ENCODE measurements at places on chromosomes 4 and X.

DNA sequence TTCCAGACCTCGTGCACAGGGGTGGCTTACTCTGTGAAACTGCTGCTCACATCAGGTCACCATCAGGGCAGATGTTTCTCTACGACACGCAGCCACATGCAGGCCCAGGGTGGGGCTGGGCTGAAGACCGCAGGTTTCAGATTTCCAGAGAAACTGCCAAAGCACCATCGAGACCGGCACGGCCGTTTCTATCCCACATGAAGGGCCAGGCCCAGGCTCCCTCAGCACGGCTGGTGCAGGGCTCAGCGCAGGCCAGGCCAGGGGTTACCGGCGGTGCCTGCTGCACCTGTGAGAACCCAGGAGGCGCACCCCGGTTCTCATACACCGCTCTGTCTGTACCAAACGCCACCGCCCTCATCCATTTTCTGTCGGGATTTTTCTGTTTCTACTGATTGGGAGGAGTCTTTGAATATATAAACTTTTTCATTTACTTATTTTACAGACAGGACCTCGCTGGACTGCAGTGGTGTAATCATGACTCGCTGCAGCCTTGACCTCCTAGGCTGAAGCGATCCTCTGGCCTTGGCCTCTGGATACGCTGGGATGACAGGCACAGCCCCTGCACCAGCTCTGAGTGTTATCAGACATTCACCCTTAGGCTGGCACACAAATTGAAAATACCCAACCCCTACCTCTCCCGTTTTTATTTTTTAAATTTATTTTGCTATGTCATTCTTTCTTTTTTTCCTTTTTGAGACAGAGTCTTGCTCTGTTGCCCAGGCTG is 17.1 kb downstream of the CTBP1 start:
- DNase-seq = no peak

DNA sequence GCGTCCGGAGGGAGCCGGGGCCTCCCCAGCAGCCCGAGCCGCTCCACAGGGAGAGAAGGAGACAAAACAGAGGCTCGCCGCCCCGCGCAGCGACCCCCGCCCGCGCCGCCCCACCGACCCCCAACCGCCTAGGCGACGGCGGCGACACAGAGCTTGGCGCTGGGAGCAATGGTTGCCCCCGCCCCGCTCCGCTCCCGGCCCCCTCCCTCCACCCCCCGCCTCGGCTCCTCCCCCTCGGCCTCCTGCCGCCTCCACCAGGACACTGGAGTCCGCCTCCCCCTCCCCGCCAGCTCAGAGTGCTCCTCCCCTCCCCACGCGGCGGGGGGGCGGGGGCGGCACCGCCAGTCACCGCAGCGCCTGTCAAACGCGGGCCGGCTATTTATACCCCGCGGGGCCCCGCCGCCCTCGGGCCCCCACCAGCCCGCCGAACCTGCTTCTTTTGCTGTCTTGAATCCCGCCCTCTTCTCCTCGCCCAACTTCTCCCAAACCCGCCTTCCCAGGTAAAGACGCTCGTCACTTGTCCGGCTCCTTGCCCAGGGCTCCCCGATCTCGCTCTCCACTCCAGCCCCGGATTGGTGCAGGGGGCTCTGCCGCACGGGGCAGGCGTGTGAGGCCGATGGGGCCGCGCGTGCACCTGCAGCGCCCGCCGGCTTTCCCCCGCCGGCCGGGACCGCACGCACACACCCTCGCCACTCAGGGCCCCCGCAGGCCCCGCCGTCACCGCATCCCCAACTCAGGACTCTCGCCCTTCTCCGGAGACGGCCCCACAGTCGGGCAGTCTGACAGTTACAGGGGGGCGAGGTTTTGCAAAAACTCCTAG is at the start of gene ELF2:
ELF2 (minus strand) TSS at position 170 of the 820 bp plus-strand sequence. CDS start 39,517 bp downstream, outside the sequence.
- DNase-seq = peak; percentile 54

DNA sequence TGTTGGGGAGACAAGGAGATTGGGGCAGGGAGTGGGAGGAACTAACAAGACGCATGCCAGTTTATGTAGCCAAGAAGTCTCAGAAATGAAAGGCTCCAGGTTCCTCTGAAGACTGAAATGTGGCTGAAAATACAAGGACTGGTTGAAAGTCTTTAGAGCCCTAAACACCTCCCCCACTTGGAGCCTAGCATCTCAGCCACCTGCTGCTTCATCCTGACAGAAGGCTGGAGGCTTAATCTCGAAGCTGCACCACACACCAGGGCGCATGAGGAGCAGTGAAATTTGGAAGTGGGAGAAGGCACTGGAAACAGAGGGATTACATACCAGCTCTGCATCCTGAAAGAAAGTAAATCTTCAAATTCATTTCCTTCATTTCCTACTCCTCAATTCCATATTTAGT is 160.7 kb upstream of the FTHL17 start:
- DNase-seq = no peak

DNA sequence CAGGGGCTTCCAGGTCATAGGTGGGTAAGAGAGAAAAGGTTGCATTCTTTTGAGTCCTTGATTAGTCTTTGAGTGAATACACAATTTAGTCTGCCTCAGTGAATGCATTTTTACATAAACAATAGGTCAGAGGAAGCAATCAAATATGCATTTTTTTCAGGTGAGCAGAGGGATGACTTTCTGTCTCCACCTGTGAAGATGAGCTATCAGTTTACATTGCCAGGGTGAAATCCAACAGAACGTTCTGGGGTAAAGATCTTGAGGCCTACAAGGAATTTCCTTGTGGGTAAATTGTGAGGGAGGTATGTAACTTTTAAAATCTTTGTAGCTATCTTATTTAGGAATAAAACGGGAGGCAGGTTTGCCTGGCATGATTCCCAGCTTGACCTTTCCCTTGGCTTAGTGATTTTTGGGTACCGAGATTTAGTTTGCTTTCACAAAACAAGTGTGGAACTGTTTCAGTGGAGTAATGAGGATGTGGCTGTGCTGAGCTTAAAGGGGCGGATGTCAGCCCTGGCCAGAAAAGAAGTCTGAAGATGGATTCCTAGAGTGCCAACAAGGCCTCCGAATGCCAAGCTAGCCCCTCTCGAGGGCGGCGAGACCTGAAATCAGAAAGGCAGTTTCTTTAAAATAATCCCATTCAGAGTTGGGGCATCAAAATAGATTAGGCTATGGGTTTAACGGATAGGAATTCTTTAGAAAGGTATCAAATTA is 29.5 kb downstream of the TMEM131L start:
- DNase-seq = no peak

DNA sequence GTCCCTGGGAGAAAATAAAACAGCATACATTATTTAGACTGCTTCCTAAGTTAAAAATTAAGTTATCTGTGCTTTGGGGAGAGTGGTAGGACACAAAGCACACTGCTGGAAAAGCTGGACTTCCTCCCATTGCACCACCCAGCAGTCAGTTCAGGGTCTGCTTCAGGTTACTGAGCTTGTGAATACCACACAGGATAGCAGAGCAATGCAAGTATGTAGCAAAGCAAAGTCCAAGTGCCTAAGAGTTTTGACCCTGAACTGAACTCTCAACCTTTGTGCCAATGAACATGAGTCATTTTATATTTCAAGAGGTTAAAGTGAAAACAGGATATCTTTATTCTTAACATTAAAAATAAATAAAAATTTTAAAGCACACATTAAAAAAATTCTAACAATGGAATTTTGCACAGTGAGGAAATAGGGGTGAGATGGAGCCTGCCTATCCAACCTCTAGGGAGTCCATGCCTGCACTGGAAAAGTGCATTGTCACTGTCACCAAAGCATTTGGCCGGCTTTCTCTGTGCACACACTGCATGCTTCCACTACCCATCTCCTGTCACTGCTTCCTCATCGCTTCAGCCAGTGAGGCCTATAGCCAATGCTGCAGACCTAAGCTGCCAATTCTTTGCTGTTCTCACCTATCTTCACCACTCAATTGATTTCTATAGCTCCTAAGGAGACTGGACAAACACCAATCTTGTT is 50.9 kb downstream of the ABCG2 start:
- DNase-seq = no peak

- DNase-seq = peak; percentile 11
Measured at GRCh38 chr4:122152711-122153226, 638 bp downstream of the BLTP1 start.

DNA sequence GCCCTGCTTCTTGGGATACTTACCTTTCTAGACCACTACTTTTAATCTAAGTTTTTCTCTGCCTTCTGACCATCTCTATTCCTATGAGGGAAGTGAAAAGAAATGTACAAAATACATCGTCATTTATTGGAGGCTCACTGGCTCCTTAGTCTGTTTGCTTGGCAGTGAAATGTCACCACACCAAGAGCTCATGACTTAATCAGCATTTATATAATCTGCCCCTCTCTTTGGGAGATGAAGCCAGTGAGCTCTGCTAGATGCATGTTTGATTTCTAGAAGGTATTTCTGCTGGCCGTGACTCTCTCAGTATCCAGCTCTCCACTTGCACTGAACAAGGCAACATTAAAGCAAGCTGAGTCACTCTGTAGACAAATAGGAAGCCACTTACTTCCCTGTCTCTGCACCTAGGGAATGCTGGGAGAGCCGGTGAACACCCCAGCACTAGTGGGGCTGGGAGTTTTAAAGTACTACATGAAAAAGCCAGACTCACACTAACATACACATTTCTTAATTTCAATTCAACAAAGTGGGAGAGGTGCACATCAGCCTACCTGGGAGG is 79.1 kb downstream of the MID1IP1 start:
- DNase-seq = no peak

DNA sequence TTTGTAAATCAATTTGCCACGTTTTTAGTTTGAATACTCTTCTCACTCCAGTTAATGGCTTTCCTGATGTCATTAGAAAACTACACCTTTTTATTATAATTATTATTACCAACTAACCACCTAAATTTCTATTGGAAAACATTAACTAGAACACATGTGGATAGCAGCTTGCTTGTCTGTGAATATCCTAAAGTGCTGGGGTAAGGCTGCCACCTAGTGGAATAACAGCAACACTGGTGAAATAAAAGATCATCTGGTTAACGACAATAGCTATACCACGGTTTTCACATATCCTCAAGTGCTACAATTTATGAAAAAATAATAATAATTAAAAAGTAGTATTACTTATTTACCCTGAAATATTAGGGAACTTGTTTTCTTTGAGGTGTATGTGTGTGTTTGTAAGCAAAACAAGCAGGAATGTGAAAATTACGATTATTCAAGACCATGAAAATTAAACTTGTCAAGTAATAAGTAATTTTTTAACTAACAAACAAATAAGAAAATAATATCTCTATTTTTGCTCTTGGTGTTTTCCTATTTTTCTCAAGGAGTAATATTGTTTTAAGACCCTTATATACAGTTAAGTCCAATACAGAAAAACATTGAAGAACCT is 130.1 kb upstream of the TECRL start:
- DNase-seq = no peak

- DNase-seq = no peak
Measured at GRCh38 chr4:1842993-1843448, 12.9 kb downstream of the LETM1 start.

DNA sequence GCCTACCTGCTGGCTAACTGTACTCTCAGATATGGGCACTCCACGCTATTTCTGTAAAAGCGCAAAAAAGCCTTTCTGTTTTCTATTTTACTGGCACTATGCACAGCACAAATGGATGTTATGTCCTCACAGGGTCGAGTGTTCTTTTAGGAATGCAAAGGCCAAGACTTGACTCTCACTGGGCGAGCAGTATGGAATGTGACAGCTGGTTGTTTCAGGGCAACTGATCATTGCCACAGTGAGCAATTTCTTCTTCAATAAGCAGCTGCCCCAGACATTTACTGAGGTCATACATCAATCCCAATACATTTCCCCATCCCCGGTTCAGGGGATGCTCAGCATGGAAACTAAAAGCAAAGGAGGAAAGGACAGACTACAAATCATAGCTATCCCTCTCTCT is 58.2 kb downstream of the PDE5A start:
- DNase-seq = no peak

GRCh38 chr4:15336410-15337167 is 91.2 kb upstream of the C1QTNF7 start:
- DNase-seq = no peak

DNA sequence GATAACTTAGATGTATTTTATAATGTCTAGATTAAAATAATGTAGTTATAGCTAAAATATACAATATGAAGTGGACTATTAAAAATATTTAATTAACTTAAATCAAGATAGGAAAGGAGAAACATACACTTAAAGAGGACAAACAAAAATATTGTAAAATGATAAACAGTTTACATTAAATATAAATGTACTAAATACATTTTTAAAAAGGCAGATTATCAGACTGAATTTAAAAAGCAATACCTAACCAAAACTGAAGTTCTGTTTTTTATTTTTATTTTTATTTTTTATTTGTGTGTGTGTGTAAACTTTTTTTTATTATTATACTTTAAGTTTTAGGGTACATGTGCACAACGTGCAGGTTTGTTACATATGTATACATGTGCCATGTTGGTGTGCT is 811.6 kb upstream of the INTU start:
- no peak for DNase-seq
